ENCODE measurements at places on chromosomes 11 and 22.

GRCh38 chr11:1040428-1041148, 4.1 kb upstream of the MUC6 start:
- DNase-seq = no peak

GRCh38 chr22:33853200-33854097, 66.8 kb downstream of the LARGE1 start:
- DNase-seq = peak; percentile 77

GRCh38 chr22:20106849-20107237, 9.1 kb upstream of the RANBP1 start:
- no peak for DNase-seq

GRCh38 chr11:129210831-129211181, 18.7 kb upstream of the ARHGAP32 start:
- no peak for DNase-seq

- DNase-seq = no peak
Measured at GRCh38 chr22:49436056-49436455, 391.6 kb downstream of the BRD1 start.

- DNase-seq = no peak
Measured at GRCh38 chr11:12182302-12182675, 71.9 kb downstream of the MICAL2 start.

- no peak for DNase-seq
Measured at GRCh38 chr11:133897331-133897650, 52.0 kb upstream of the SPATA19 start.

Data from AG10803 (cell line).